ENCODE measurements at places on chromosomes 13 and 19.
A peak's percentile ranks its signal among the peaks of the same experiment; 100 is the strongest.

DNA sequence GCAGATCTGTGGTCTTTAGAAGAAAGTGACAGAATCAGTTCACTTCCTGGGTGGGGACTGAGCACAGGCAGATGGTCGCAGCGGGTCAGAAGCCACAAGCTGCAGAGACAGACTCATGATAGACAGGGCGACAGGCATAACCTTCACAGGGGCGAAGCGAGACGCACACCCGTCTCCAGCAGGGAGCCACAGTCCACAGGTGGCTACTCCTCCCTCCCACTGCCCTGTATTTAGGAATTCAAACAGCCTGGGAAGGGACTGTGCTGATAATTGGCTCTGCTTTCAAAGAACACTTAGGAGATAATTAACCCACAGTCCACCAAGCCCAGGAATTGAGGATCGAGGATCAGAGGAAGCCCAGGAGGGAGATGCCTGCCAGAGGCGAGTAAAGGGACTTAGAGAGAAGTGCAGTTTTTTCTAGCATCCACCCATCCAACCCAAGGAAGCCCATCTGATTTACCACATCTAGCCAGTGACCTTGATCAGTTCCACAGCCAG is 23.2 kb downstream of the RFX2 start:
- DNase-seq = peak; percentile 61

DNA sequence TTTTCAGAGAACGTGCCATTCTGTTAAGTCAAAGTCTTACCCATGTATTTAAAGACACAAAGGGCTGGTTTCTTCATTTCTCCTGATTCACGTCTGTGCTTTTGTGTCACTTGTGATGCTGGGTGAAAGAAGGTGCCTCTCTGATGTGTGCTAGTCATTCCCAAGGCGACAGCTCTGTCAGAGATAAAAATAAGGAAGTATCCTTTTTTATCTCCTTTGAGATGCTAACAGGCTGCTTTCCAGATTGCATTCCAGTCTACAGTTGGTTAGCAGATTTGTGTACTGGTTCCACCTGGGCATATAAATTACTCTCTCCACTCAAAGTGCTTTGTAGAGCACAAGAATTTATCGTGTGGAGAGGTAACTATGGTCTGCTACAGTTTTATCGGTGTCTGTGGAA is 33.5 kb upstream of the DCT start:
- DNase-seq = no peak

- DNase-seq = no peak
These were observed 68.2 kb downstream of the CDADC1 start for GRCh38 chr13:49315756-49316482.

DNA sequence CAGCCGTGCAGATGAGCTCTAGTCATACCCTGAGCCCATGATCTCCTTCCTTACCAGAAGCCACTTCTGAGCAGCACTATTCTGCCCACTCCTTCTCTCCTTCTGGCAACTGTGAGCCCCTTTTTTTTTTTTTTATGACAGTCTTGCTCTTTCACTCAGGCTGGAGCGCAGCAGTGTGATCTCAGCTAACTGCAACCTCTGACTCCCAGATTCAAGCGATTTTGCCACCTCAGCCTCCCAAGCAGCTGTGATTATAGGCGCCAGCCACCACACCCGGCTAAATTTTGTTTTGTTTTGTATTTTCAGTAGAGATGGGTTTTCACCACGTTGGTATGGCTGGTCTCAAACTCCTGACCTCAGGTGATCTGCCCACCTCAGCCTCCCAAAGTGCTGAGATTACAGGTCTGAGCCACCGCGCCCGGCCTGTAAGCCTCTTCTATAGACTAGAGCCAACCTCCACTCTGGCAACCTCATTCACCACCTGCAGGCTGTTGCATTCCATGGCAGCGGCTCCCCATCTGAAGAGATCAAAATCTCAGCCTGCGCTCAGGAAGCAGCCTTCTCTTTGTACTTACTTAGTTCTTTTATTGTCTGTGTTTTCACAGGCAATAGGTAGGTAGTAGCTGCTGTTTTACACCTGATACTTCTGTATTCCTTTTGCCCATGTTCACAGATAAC is 34.8 kb upstream of the NDFIP2 start:
- no peak for DNase-seq

- no peak for DNase-seq
These were observed 105.0 kb upstream of the C1QTNF9B start for GRCh38 chr13:24002206-24002815.

GRCh38 chr13:53285896-53286430 is 257.4 kb downstream of the OLFM4 start:
- no peak for DNase-seq

- no peak for DNase-seq
These were observed 74.0 kb downstream of the CAB39L start for GRCh38 chr13:49369866-49370265.

- DNase-seq = no peak
These were observed 159.9 kb downstream of the USP12 start for GRCh38 chr13:27011661-27012060.

DNA sequence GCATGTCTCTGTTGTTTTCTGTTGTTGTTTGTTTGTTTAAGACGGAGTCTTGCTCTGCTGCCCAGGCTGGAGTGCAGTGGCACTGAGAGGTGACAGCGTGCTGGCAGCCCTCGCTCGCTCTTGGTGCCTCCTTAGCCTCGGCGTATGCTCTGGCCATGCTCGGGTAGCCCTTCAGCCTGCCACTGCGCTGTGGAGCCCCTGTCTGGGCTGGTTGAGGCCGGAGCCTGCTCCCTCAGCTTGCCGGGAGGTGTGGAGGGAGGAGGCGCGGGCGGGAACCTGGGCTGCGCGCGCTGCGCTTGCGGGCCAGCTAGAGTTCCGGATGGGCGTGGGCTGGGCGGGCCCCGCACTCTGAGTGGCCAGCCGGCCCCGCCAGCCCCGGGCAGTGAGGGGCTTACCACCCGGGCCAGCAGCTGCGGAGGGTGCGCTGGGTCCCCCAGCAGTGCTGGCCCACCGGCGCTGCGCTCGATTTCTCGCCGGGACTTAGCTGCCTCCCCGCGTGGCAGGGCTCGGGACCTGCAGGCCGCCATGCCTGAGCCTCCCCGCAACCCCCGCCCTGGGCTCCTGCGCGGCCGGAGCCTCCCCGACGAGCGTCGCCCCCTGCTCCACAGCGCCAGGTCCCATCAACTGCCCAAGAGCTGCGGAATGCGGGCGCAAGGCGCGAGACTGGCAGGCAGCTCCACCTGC is 6.6 kb upstream of the ZNF329 start:
- DNase-seq = no peak

DNA sequence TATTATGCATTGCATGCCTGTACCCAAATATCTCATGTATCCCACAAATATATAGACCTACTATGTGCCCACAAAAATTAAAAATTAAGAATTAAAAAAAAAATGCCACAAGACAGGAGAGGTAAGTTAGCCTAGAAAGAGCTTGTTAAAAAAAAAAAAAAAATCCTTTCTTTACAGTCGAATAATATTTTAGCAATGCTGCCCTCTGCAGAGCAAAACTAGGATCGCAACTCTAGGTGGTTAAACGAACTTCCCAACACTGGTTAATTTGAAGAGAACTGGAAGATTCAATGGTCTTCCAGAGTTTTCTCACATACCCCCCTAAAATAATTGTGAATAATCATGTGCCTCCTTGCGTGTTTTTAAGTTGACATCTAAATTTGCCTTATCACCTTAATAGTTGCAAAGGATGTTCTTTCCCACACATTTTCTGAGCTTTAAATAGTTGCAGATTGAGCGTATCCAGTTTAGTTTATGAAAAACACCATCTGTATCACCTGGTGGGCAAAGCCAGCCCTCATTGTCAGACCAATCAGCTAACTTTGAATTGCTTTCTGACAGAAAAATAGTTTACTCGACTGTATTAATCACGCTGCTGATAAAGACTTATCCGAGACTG is 47.4 kb upstream of the RCBTB2 start:
- DNase-seq = peak; percentile 51
